ENCODE measurements at places on chromosomes 2 and 18.

GRCh38 chr2:172533687-172534086, 22.2 kb upstream of the PDK1 start:
- no peak for DNase-seq

- DNase-seq, result no peak
Measured at GRCh38 chr2:216713691-216714336, 18.5 kb upstream of the IGFBP5 start.

DNA sequence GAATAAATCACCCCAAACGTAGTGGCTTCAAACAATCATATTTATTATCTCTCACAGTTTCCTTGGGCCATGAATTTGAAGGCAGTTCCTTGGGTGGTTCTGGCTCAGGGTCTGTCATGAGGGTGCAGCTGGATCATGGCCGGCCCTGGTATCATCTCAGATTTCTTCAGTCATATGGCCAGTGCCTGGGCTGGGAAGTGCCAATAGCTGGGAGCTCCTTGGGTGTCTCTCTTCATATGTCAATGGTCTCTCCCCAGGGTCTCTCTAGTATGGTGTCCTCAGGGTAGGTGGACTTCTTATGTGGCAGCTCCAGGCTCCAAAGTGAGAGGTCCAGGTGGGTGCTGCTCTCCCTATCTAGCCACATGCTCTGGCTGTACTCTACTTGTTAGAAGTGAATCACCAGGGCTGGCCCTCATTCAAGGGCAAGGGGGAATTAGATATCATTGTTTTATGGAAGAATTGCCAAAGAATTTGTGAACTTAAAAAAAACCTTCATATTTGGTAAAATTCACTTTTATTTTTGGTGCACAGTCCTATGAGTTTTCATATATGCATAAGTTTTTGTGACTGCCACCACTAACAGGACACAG, 15.4 kb downstream of the FHOD3 start:
- no peak for DNase-seq

DNA sequence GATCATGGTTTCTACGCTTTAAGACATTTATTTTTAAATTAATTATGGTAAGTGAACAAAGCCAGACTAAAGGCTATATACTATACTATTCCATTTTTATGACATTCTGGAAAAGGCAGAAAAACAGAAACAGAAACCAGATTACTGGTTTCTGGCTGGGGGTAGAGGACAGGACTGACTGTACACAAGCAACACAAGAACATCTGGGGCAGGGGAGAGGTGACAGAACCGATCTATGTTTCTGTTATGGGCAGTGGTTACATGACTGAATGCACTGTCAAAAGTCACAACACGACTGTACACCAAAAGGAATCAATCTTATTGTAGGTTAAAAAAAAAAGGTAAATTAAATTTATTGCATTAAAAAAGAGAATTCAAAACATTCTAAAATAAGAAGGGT, 64.7 kb downstream of the PTPN2 start:
- no peak for DNase-seq

Measured in NCI-H146 (cell line).